ENCODE measurements at places on chromosomes 13 and 19. TPM values are rescaled to one million over a fixed set of nuclear protein-coding genes. Genes with fewer than 3 reads are reported as not detected.

CILP2 gene
- total RNA-seq: 0.14 TPM

CYP4F2 gene
- total RNA-seq: not detected

SHISA7 gene
- not detected for total RNA-seq

HRC gene
- total RNA-seq: not detected

DBP gene
- total RNA-seq: 10.7 TPM

FAAP24 gene
- 10.1 TPM for total RNA-seq

SLC15A1 gene
- not detected for total RNA-seq

LGI4 gene
- total RNA-seq: 0.07 TPM

NUFIP1 gene
- 13.8 TPM for total RNA-seq

GNA15 gene
- total RNA-seq: 134 TPM

RASIP1 gene
- total RNA-seq: 0.71 TPM

ZSCAN4 gene
- not detected for total RNA-seq

CLDND2 gene
- 19.6 TPM for total RNA-seq

ZNF610 gene
- 0.12 TPM for total RNA-seq

PSG11 gene
- total RNA-seq: not detected

GRK1 gene
- total RNA-seq: 0.07 TPM

NAPSA gene
- total RNA-seq: 18.0 TPM

ZNF471 gene
- 0.09 TPM for total RNA-seq

CTXN1 gene
- total RNA-seq: 2.0 TPM

PPM1N gene
- total RNA-seq: 1.3 TPM

KLK2 gene
- total RNA-seq: 0.75 TPM

STAP2 gene
- total RNA-seq: 14.2 TPM

Measured in activated CD4-positive, alpha-beta T cell treated with anti-CD3 and anti-CD28 coated beads, Interleukin-2, amount 10 ng/mL, durations not matched to agents 24 days and 14 days (primary cell).